ENCODE measurements at places on chromosomes 4 and X.
A peak's percentile ranks its signal among the peaks of the same experiment; 100 is the strongest.

- DNase-seq = no peak
These were observed 111.5 kb downstream of the LRBA start for GRCh38 chr4:150903603-150904002.

DNA sequence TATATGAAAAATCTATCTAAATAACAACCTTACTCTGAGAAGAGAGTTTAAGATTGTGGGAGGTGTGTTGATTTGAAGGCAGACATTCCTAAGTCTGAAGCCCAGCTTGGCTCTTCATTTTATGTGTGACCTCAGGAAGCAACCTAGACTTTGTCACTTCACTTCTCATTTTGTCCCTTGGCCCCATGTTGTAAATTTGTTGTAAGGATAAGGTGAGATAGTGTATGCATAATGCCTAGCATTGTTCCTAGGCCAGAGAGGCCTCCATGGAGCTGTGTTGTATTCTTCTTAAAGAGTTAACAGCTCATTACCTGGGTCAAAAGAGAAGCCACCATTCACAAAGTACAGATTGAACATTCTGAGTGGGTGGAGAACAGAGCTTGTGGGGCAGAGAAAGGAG lies 1084.4 kb upstream of the SLIT2 start:
- no peak for DNase-seq

DNA sequence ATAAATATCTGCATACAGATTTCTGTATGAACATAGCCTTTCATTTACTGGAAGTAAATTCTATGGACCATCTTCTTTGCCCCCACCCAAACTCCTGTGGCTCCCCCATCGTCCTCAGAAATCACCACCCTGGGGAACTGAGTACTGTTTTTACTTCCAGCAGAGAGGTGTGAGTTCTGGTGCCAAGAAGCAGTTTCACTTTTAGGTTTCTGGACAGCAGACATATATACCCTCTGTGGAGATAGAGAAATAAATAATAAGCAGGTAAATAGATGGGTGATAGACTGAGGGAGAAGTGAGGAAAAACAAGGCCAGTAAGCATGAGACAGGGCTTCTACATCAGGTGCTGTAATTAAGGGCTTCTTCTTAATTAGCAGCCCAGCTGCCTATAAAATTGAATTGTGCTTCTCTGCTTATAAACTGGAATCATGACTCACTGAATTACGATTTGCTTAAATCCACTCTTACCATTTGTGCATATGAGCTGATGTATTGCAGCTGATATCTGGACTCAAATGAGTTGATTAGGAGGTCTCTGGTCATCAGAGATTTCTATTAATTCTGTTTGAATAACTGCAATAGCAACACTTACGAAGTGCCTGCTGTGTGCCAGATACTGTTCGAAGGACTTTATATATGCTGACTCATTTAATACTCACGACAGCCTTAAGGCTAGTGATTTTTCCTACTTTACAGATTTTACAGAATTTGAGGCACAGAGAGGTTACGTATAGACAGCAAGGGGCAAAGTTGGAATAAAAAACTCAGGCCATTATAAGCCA lies 60.8 kb upstream of the DHX15 start:
- DNase-seq = peak; percentile 21

DNA sequence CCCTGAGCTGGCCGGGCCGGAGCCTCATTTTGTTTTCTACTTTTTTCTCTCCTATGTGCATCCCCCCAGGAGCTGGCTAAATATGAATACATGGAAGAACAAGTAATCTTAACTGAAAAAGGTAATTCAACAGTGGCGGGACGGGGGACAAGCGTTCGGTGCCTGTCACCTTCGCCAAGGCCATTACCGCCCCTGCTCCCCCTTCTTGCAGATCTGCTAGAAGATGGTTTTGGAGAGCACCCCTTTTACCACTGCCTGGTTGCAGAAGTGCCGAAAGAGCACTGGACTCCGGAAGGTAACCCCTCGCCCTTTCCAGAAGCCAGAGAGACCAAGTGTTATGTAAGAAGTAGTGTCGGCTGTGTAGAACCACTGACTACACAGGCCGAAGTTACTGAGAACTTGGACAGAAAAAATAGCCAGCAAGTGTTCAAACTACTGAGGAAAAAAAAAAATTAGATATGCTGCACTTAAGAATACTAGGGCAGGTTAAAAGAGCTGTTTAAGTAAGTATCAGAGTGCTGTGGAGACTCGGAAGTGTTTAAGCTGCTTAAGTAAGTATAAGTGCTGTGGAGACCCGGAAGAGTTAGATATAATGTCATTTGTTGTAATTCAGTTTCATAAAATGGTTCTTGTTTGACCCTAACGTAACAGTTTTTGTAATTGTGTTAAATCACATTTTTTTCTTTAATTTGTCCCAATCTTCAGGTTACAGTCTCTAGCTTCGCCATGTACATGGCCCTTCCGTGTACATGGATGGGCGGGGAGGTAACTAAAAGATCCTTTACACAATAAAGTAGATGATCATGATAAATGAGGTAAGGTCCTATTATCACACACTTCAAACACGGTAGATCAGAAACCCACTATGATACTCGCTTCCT lies 856 bp downstream of the SAT1 start:
- DNase-seq = no peak

DNA sequence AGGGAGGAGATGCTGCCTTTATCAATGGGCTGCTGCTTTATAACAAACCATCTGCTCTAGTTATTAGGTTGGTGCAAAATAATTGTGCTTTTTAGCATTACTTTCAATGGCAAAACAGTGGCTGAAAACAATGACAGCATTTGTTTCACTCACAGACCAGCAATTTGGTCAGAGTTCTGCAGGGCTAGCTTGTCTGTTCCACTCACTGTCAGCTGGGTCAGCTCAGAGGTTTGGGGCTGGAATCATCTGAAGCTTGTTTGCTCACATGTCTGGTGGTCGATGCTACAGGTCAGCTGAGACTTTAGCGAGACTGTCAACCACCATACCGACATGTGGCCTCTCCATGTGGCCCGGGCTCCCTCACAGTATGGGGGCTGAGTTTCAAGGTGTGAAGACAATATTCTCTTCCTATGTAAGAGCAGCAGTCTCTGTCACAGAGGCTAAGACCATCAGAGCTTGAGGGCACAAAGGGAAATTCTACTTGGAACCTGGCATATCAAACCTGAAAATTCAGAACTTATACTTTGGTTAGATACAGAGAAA lies 81.3 kb upstream of the LIMCH1 start:
- no peak for DNase-seq

DNA sequence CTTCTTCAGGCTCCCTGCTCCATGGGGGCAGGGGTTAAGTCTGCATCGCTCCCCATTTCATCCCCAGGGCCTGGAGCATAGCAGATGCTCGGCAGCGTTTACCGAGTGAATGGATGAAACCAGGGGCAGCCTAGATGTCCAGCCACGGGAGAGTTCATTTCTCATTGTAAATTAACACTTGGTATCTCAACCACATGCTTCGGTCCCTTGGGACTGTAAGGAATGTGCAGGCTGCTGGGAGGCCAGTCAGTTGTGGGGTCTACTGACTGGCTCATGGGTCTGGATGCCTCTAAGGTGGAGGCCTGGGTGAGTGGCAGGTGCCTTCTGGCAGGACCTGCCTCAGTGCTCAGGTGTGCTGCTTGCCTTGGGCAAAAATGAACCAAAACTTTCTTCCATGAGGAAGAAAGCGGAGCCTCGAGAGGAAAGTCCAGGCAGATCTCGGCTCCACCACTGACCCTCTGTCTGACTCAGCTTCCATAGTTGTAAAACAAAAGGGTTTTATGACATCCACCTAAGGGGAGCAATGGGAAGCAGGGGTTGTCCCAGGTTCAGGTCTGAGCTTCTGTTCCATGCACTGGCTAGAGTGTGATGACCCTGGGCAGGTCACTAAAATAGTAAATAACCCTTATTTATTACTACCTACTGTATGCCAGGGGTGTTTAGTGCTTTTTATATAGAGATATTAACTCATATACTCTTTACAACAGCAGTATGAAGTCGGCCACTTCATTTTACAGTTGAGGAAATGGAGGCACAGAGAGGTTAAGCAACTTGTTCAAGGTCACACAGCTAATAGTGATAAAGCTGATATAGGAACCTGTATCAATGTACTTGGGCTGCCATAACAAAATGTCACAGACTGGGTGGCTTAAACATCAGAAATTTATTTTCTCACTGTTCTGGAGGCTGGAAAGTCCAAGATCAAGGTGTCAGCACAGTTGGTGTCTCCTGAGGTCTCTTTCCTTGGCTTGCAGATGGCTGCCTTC lies 144.3 kb upstream of the STX18 start:
- no peak for DNase-seq

GRCh38 chr4:139416073-139416673 lies 37.7 kb upstream of the RAB33B start:
- peak; percentile 9 for DNase-seq

DNA sequence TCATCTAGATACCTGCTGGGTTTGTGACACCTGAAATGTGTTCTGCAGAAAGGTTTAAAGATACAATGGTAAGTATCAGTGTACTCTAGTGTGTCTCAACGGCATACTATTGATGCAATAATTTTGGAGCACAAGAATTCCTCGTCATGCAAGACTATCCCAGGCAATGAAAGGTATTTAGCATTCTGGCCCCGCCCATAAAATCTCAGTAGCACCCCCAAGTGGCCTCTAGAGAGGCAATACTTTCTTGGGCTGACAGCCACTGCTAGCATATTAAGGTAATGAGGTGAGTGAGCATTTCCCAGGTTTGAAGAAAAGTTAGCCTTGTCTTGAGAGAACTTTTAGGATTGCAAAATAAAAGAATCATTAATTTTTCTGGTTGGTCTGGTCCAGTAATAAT lies 24.0 kb downstream of the TAB3 start:
- DNase-seq = peak; percentile 30

DNA sequence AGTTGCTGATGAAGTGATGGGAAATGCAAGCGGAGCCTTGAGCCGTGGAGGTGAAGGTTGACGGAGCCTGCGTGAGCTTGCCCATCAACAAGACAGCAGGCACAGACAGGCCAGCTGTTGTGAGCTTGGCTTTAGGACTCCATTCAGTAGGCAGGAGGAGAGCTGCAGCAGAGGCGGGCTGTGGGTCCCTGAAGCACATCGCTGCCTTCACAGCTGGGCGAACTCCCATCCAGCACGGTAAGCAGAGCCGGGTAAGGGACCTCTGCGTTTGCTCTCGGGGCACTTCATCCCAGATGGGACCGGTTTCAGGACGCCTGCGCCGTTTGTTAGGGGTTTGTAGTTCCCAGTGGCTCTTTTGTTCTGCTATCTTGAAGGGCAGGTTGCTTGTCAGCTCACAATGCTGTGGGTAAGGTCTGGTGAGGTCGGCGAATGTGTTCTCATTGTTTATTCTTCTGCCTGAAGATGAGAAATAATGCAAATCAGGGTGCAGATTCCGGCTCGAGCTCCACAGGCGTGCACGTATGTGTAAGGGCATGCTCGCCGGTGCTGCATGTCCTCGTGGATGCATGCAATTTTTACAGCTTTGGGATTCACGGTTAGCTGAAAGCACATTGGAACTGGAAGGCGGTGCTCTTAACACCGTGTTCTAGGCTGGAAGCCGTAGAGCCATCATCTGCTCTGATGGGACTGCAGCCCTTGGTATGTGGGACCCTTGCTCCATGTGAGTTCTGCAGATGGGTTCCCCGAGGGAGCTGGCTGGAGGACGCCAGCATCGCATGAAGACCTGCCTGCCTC lies 54.6 kb upstream of the CLDN34 start:
- no peak for DNase-seq

DNA sequence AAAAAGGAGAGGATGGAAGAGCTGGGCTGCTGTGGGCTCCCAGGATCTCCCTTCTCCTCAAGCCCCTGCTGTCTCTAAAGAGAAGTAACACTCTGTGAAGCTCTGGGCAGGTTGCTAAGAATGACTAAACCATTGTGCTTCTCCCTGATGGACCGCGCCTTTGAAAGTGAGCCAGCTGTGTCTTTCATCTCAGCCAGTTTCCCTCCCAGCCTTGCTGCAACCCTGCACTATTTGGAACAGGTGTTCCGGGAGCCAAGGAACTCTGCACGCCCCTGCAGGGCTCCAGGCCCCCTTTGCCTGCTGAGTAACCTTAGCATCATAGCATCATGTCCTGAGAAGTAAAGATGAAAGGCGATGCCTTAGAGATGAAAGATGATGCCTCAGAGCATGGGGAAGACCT lies 39.7 kb downstream of the SMIM20 start:
- DNase-seq = no peak

DNA sequence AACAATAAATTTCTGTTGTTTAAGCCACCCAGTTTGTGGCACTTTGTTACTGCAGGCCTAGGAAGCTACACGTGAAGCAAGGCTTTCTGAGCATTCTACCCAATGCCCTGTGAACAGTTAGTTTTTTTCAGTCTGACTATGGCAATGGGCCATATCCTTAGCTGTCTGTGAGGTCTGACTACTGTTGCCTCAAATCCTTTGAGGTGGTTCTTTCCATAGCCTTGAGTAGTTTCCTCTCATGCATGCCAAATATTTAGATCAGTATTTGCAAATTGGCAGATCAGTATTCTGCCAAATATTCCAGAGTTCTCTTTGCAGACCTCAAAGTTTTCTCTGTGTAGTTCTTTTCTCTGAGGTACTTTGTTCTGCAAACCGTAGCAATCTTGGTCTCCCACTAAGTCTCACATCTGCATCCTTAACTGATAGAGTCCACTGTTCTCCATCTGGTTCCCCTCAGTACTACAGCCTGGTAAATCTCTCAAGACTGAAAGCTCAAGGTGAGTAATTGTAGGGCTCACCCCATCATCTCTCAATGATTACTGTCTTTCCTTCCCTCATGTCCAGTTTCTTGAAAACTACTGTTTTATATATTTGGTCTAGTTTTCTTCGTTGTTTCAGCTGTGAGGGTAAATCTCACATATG lies 984.9 kb upstream of the INTU start:
- DNase-seq = no peak
